ENCODE measurements at places on chromosomes 16 and 17.

GRCh38 chr17:35432176-35433074, at the start of gene SLFN12:
SLFN12 (minus strand) TSS chr17:35432500; CDS start chr17:35423028, 9,472 bp downstream.
- DNase-seq: no peak

GRCh38 chr16:57802341-57803133, at the start of gene KIFC3:
KIFC3 (minus strand) TSS chr16:57802491; CDS start chr16:57798243, 4,248 bp downstream.
- DNase-seq: peak; percentile 86

DNA sequence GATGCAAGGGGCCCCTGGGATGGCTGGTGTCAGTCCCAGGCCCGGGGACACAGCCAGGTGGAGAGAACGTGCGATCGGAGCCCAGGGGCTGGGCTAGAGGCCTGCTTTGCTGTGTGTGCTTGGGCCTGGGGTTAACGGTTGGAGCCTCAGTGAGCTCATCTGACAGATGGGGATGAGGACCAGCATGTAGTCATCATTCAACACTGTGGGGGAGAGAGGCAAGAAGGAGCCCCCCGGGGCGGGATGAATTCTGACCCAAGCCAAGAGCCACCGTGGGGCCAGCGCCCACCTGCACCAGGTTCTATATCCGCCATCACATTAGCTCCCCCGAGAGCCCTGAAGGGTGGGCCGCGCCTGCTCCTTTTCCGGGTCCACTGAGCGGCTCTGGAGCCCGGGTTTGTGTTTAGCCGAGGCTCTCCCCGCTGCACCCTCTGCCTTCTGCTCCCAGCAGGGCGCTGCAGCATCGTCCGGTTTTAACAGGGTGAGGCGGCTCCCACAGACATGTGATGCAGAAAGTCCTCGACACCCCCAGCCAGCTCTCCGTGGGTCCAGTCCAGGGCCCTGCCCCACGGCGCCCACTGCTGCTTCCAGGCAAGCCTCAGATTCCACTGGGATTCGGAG, 365.7 kb downstream of the SEC14L1 start:
- DNase-seq: peak; percentile 52

DNA sequence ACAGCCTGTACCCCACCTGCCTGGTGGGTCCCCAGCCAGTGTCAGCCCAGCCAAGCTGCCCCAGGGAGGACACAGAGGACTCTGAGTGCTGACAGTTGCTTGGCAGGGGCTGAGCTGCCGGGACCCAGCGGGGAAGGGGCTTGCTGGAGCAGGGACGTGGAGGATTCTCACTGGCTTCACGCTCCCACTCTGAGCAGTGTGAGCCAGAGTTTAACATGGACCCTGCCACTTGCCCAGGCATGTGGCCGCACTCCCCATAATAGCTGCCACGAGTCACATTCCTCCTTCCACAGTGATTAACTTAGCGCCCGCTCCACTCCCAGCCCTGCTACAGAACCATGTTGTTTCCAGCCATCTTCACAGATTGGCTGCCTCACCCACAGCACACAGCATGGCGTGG, 31.2 kb downstream of the SREBF1 start:
- DNase-seq: no peak

DNA sequence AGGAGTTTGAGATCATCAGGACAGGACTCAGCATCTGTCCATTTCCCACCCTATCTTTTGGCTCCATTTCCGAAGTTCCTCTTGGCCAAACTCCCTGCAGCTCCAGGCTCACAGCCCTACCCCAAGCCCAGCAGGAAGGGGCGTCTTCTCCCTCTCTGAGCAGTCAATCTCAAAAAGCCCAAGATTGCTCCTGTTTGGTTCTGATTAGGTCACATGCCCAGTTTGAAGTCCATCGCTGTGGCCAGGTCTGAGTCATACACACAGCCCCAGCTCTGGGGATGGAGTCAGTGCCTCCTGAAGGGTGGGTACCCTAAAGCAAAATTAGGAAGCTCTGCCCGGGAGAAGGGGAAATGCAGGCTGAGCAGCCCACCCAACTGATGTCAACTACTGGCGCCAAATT, 23.9 kb downstream of the SNX20 start:
- no peak for DNase-seq

- no peak for DNase-seq
Measured at GRCh38 chr17:72413077-72414031, 292.5 kb downstream of the SOX9 start.

DNA sequence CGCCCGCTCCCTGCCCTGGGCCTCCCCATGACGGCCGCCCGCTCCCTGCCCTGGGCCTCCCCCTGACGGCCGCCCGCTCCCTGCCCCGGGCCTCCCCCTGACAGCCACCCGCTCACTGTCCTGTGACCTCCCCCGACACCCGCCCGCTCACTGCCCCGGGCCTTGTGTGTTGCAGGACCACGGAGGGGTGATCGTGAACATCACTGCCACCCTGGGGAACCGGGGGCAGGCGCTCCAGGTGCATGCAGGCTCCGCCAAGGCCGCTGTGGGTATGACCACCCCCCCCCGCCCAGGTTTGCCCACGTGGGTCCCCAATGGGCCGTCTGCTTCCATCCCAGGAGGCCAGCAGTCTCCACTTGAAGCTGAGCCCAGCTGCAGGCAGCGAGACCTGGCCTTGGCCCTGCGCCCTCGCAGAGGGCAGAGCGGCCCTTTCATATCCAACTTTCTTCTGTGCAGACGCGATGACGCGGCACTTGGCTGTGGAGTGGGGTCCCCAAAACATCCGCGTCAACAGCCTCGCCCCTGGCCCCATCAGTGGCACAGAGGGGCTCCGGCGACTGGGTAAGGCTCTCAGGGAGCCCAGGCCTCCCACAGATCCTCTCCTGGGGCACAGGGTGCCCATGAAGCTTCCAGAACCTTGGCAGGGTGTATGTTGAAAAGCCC, 9.0 kb downstream of the DECR2 start:
- no peak for DNase-seq
